ENCODE measurements at places on chromosomes 5 and 9.

GRCh38 chr9:128082151-128082550, 14.1 kb downstream of the SLC25A25 start:
- no peak for DNase-seq

GRCh38 chr9:134566936-134567335, 74.7 kb upstream of the COL5A1 start:
- no peak for DNase-seq

- DNase-seq: peak; percentile 56
These were observed 105.8 kb downstream of the DOCK2 start for GRCh38 chr5:169742771-169743296.

DNA sequence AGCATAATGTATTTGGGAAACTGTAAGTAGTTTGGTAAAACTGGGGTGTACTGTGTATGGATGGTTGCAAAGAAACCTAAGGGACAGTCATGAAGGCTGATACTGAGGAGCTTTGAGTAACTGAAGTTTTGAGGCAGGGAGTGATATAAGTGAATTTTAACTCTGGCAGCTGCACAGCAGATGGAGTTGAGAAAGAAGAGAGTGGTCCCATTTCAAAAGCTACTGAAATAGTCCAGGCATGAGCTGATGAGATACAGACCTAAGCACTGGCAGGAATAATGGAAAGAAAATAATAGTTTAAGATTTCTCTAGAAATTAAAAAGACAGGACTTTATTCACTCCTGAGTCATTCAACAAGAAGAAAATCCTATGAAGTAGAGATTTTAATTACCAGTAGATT, 232.0 kb downstream of the CHSY3 start:
- peak; percentile 15 for DNase-seq

DNA sequence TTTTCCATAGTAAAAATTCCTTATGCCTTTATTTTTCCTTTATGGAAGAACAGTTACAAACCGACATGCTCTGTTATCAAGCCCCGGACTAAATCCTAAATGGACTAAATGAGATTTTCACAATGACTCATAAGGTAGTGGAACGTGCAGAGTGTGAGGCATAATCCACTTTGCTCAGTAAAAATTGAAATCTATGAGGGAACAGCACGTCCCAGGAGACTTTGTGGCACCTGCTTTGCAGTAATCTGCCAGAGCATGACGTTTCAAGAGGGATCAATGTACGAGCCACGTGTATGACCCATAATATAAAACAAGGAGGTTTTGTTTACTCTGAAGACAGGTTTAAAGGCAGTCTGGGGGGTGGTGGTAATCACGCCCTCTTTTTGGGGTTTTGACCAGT, 83.8 kb upstream of the GNA14 start:
- peak; percentile 51 for DNase-seq

- no peak for DNase-seq
These were observed 924.9 kb upstream of the DMAC1 start for GRCh38 chr9:8724284-8725018.

GRCh38 chr5:17666726-17667235, 32.5 kb downstream of the TAF11L14 start:
- no peak for DNase-seq

- DNase-seq: no peak
These were observed 62.1 kb downstream of the PCSK1 start for GRCh38 chr5:96370976-96371375.

- peak; percentile 91 for DNase-seq
These were observed 56.7 kb downstream of the AOPEP start for GRCh38 chr9:94783102-94783682.

GRCh38 chr9:98943682-98944056, at the start of gene COL15A1:
TSS of gene COL15A1 (plus strand) at chr9:98943907. CDS start at chr9:98944062, 155 bp downstream.
- DNase-seq: peak; percentile 59
